Hepatocyte (in vitro differentiated cells): ENCODE measurements at places on chromosomes 16 and 17. TPM values are rescaled to one million over a fixed set of nuclear protein-coding genes. Genes with fewer than 3 reads are reported as not detected.
A peak's percentile ranks its signal among the peaks of the same experiment; 100 is the strongest.

The TMEM98 gene
- total RNA-seq: 280 and 320 TPM in 2 replicates

The NXPH3 gene
- 0.40 and 1.2 TPM in 2 replicates for total RNA-seq

The USP10 gene
- total RNA-seq: 50.3 and 53.1 TPM in 2 replicates

The NHERF1 gene
- total RNA-seq: 263 and 269 TPM in 2 replicates

The FOXN1 gene
- not detected in 2 replicates for total RNA-seq

The CCL1 gene
- not detected in 2 replicates for total RNA-seq

The KRT9 gene
- not detected in 2 replicates for total RNA-seq

The CDH3 gene
- 73.2 and 77.6 TPM in 2 replicates for total RNA-seq

The PPM1E gene
- total RNA-seq: 0.77 and 0.80 TPM in 2 replicates

The IGF2BP1 gene
- 42.9 and 50.0 TPM in 2 replicates for total RNA-seq

The CACNA1H gene
- 8.6 and 9.1 TPM in 2 replicates for total RNA-seq

- no peak for DNase-seq
Observed at GRCh38 chr17:47837401-47838039, 3.6 kb downstream of the SCRN2 start.

GRCh38 chr17:73091770-73092522, 542 bp downstream of the SLC39A11 start:
- peak; percentile 62 for DNase-seq

DNA sequence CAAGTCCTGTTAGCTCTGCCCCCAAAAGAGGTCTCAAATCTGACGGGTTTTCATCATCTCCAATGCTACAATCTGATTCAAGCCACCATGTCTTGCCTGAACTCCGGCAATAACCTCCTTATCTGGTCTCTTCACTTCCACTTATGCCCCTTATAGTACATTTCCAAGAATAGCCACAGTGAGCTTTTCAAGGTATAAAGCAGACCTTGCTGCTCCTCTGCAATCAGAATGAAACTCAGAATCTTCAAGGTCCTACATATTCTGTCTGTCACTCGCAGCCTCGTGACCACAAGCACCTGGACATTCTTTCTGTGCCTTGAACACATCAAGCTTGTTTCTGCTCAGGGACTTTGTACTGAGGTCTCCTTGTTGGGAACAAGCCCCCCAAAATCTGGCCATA, 84.7 kb downstream of the YPEL2 start:
- no peak for DNase-seq

DNA sequence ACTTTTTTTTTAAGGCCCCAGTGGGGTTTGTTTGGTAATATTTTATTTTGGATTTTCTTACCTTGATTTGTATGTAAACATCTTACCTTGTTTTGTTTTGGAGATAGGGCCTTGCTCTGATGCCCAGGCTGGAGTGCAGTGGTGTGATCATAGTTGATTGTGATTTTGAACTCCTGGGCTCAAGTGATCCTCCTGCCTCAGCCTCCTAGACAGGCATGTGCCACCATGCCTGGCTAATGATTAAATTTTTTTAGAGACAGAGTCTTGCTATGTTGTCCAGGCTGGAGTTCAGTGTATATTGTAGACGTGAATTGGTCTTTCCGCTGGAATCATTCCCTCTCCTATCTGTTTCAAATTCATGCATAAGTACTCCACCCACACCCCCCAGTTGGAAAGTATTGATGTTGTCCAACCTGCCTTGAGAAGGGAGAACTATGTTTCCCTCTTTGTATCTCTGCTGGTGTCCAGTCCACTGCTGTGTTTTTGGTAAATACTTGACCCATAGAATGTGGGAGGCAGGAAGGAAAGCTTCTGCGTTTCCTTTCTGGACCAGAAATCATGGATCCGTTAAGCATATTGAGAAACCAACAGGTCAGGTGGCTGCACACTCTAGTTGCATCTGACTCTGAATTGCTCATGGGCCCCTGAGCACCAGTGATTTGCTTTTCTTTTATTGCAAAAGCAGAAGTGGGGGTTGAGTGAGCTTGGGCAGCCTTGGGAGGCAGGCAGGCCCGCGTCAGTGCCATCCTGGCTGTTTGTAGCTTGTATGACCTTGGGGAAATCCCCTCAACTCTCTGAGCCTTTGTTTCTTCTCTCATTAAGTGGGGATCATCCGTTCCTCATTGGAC, 25.0 kb downstream of the RMI2 start:
- peak; percentile 19 for DNase-seq

DNA sequence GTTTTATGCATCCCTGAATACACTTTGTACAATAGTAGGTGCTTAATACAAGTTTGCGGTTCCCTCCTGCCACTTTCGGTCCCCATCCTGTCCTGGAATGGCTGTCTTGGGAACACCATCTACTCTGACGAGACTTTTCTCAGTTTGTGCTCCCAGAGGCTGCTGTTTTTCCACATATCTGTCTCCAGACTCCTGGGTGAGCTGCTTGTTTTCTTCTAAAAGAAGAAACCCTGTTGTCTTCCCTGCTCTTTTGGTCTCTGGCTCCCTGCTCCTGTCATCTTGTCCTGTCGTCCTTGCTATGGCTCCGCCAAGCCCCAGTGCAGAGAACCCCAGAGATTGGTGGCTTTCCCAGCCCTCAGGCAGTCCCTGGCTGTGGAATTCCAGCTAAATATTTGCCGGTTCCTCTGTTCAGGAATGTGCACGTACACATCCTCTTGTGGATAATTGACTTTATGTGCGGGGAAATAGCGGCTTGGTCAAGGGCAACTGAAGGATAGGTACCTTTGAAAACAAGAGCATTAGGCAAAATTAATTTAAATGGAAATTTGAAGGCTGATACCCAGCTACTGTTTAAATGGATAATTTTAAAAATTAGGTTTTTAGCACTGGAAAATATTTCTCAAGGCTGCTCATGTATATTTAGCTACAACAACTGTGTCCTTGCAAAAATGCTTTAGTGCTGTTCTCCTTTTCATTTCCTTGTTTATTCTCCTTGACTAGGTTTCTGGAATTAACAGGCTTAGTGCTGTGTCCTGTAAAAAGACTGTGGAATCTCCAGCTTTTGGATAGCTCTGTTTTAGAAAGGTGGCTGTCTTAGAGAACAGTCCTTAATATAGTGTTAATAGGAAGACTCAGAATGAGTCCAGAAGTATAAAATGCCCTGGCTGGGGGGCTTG, 50.2 kb upstream of the SLC12A3 start:
- no peak for DNase-seq

GRCh38 chr16:59773330-59773729, 1039.2 kb upstream of the GOT2 start:
- DNase-seq: no peak

- DNase-seq: no peak
Observed at GRCh38 chr16:28183484-28183883, 28.3 kb downstream of the XPO6 start.

DNA sequence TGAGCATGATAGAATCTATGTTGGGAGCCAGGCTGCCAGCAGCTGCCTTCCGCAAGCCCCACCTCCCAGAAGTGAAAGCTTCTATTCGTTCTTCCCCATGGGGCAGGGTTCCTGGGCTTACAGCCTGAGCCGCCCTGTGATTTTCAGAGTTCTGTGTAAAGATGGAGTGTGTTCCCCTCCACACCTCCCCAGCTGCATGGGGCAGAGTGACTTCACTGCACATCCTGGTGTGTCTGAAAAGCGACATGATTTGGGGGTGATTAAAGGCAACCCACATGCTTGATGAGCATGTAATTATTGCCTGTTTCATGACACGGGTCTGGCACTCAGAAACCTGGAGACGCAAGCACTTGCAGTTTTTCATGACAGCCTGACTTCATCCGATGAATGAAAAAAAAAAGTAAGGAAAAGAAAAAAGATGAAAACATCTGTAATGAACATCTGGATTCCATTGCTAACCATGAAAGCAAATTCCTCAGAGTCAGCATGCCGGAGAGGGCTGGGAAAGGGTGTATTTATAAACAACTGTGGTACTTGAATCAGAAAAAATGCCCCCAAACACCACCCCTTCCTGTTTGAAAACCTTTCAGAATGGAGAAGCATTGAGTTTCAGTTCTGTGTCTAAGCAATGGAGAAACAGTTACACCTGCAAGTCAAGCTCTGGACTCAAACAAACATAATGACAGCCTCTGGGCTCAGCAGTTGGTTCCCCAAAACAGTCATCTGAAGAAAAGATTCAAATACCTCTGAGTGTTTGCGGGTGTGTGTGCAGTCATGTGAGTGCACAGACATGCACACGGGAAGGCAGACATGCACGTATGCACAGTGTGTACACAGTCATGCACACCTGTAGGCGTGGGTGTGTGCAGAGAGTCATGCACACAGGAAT, 266.0 kb downstream of the ENGASE start:
- DNase-seq: no peak

DNA sequence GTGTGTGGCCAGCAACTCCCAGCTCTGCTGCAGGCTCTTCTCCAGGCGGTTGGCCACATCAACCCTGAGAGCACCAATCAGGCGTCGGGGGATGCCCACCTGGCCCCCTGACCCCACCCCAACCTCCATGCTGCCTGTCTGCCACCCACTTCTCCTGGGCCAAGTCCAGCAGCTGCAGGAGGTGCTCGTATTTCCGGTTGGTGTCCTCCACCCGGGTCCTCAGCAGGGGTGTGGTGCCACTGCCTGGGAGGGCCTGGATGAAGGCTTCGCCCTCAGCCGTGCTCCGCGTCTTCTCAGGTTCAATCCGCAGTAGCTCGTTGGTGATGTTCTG, 44.6 kb downstream of the UBN1 start:
- DNase-seq: no peak

DNA sequence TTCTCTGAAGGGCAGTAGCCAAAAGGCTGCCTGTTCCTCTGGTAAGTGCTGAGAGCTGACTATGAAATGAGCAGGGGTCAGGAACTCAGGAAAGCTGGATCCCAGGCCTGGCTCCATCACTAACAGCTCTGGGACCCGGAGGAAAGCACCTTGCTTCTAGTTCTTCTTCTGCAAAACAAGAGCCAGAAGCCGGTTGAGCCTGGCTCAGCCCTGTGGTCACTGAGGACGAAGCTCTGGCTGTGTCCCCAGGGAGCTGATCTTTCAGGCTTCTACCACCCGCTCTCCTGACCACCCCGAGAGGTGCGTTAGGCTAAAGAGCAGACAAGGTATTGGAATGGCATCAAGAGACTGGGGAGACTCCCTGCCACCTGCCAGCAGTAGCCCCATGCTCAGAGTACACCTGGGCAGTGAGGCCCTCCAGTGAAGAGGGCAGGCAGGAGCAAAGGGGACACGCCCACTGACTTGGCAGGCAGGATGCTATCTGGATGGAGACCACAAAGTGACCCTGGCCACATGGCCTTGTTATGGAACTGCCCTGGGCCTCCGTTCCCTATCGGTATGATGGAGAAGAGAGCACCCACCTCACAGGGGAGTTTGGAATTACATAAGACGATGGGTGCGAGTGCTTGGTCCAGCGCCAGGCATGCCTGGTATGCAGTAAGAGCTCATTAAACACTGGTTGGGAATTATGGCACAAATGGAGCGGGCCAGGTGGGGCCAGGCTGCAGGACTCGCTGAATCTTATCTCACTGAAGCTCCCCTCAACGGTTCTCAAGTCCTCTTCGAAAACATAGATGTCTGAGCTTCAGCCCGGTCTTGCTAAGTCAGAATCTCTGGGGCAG, 61.4 kb downstream of the COG7 start:
- no peak for DNase-seq

DNA sequence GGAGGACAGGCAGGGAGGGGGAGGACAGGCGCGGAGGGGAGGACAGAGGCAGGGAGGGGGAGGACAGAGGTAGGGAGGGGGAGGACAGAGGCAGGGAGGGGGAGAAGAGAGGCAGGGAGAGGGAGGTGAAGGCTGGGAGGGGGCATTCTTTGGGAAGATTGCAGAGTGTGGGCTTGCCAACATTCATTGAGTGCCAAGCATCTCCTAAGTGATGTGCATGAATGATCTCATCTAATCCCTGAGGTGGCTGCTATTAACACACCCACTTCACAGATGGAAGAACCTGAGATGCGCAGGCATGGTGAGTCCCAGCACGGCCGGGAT, 58.3 kb downstream of the NT5M start:
- DNase-seq: no peak

DNA sequence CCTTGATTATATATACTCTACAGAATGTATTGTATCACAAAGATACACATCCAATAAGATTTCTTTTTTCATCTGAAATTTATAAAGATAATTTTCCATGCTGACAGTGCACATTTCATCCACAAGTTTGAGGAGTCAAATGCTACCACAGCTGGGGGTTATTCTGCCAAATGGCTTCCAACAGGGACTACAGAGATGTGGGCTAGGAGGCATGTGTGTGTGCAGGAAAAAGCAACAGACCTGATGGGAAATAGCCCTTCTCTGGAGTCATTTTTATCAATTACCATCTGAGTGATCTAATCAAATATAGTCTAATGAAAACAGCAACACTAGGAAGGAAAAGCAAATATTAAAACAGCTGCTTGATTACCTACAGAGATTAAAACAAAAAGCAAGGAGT, 290.5 kb downstream of the CEP112 start:
- DNase-seq: no peak

DNA sequence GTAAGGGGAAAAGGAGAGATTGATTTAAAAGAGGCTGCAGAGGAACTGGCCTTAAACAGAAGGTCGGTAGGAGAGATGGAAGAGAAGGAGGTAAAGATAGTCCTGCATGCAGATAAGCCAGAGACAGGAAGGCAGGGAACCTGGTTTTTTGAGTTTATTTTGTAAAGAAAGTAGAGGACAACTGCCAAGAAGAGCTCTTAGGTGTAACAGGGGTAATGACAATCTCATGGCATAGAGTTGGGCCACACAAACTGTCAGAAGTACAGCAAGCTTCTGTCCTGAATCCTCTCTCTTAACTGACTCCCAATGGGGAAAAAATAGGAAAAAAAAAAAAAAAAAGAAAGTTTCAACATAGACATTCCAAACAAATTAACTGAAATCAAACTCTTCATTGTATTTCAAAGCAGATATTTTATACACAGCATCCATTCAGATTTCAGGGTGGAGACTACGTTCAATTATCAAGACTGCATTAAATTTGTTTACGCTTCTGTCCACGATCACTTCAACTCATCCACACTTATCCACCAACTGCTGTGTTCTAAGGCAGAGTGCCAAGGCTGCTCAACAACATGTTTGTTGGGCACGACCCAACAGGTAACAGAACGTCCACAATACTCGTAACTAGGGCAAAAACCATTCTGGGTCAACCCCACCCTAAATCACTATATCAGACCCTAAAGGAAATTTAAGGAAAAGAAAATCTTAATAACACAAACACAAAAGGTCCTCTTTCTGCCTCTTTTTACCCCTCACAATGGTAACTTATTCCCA, 34.9 kb downstream of the USP31 start:
- DNase-seq: no peak

DNA sequence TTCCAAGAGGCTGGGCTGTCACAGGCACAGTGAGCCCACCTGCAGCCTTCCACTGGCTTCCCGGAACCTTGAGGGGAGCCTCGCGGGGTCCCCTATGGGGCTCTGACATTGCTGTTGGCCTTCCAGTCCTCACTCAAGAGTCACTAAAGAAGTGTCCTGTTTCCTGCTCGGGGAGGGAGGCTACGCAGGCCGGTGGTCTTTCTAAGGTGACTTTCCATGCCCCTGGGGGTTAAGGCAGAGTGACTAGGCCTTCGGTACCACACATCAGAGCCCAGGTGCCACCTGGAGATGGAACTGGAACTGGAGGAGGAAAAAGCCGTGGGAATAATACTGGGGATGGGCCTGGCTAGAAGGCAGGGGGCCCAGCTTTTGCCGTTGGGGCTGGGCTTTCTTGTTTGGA, 72.1 kb downstream of the IL21R start:
- no peak for DNase-seq

GRCh38 chr17:75646638-75646992, 13.4 kb downstream of the SMIM5 start:
- no peak for DNase-seq
